ENCODE measurements at places on chromosomes 12 and 14.

DNA sequence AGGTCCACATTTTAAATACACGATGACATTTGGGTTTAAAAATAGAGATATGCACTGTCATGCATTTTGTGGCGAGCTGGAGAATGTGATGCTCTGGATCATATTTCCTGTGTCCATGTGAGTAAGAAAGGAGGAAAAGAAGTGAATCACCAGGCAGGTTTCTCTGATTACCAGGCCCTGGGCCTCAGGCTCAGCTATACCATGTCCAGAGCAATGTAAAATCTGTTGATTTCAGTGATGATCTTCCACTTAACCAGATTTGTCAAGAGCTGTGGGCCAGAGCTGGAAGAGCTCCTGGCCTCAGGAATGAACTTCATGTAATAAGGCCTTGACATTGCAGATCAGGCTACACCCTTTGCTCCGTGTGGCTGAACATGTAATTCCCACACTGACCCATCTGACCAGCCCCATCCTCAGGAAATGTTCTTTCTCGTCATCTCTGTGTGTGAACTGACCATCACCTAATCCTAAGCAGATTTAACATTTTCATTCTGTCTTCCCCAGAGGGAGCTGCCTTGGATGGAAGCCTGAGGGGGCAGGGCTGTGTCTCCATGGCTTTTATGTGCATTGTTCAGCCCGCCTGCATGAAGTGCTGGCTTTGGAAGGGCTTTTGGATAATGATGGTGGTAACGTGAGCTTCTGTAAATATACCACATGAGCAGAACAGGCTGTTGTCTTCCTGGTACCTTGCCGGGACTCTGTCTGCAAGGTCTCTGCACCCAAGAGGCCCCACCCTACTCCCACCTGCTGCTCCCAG is 54.5 kb downstream of the CRACR2A start:
- peak; percentile 84 for DNase-seq

GRCh38 chr14:104882325-104882973 is 17.4 kb downstream of the CEP170B start:
- no peak for DNase-seq

DNA sequence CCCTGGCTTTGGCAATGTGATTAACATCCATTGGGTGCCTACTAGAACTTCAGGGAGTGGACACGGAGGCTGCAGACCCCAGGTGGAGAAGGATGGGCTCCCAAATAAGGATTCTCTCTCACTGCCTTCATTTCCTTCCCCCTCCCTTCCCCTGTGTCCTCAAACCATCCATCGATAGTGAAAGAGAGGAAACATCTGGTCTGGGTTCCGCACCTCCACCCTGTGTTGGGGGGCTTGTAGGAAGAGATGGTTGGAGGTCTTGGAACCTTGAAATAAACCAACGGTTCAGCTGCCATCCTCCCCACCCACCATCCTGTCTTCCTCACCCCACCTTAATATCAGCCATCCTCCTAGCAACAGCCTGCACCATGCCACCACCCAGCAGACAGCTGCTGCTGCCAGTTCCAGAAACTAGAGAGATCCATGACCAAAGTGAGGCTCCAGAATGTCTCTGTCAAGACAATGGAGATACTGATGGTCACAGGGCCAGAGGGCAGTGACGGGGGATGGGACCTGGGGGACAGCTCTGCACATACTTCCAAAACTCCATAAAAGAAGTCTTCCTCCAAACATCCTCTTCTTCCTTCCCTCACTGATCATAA is 153.1 kb upstream of the CCND2 start:
- DNase-seq = no peak

DNA sequence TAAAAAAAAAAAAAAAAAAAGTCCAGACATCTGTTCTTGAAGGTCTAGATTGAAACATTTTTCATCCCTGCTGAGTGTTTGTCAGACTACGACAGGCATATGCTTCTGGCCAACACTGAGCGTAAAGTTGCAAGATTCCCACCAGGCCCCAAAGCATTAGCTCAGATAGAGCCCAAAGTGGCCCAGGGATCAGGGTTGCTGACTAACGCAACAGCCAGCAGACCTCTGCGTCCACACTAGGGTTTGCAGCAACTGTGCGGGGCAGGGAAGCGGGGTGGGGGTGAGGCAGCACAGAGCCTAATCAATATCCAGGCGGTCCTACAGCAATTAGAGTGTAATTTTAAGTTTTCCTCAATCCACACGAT is 55.7 kb downstream of the SSH1 start:
- DNase-seq = peak; percentile 59

Data from GM03348 (cell line).